Hematopoietic multipotent progenitor cell (in vitro differentiated cells): ENCODE measurements at places on chromosomes 3 and 15. TPM values are rescaled to one million over a fixed set of nuclear protein-coding genes. Genes with fewer than 3 reads are reported as not detected.

DNA sequence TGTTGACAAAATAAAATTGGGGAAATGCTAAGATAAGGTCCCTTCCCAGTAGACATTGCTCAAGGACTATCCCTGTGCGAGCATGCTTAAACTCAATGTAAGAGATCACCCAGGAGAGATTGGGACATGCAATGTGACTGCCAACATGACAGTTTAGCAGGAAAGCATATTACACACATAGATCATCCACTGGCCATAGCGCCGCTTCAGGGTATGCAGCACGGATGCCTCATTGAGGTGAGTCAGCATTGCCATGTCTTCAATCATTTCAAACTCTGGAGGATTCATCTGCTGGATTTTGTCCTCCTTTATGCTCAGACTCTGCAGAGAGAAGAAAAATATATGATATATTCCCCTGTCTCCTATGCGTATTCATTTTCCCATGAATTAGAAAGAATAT is 8.9 kb downstream of the MYH15 start:
- no peak for DNase-seq

DNA sequence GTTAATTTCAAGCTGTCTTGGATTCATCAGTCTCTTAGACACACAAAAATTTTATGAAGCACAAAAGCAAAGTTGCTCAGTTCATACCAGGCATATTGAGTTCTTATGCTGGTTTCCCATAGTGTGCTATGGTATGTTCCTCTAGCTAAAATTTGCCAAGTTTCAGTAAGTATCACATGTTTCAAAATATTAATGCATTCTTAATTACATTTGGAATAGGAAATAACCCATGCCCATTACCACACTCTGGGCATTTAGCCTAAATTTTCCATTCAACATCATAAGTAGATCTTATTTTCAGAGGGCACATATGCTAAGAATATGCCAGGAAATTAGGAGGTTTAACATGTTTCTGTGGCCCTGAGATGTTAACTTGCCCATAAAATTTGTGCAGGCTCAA is 289.9 kb downstream of the SHOX2 start:
- no peak for DNase-seq

- DNase-seq = no peak
Measured at GRCh38 chr3:160577556-160578195, 12.3 kb upstream of the KPNA4 start.

- peak; percentile 10 for DNase-seq
Measured at GRCh38 chr15:72685301-72685924, 569 bp downstream of the HIGD2B start.

DNA sequence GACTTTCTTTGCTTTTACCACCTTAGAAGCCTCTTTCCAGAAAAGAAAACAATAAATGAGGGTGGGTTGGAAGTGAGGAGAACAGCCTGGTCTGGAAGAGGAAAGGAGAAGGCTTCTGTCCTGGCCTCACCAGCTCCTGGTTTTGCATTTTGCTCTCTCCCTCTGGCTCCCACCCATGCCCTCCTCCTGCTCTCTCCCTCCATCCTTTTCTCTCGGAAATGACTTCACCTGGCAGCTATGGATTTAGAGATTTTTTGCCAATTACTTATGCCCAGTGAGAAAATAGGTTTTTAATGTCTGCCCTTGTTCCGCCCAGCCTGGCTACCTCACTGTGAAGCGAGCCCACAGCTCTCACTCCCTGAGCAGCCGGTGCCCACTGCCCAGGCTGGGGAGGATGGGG is 77.9 kb upstream of the NTRK3 start:
- no peak for DNase-seq

GRCh38 chr3:133457465-133458067 is 57.7 kb downstream of the BFSP2 start:
- DNase-seq = no peak

GRCh38 chr15:69403594-69403993 is 10.6 kb upstream of the KIF23 start:
- DNase-seq = no peak

DNA sequence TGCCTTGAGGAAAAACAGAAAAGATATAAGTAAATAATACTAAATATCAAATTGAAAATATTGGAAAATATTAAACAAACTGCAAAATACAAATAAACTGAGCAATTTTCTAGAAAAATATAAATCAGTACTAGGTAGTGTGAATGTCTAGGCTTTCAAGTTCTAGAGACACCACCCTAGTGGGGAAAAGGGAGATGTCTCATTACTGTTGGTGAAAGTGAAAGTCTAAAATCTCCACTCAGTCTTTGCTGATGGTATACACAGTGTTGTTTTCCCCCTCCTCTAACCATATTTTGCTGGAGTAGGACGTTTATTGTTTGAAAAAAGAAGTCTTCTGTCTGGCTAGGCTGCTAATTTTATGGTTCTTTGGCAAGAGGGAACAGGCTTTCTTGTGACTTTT is 1368.9 kb downstream of the OTOL1 start:
- DNase-seq = peak; percentile 1

DNA sequence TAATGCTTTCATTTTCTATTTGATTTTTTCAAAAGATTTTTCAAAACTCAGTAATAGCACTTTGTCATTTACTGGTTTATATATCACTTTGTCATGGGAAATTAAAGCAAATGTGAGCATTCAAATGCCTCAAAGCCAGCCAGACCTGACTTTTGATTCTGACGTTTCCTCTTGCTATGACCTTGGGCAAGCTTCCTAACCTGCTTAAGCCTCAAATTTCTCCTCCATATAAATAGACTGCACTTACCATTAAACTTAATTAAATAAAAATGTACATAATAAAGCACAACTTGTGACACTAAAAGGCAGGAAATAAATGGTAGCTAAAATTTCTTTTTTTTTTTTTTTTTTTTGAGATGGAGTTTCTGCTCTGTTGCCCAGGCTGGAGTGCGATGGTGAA is 19.2 kb downstream of the MCF2L2 start:
- no peak for DNase-seq

DNA sequence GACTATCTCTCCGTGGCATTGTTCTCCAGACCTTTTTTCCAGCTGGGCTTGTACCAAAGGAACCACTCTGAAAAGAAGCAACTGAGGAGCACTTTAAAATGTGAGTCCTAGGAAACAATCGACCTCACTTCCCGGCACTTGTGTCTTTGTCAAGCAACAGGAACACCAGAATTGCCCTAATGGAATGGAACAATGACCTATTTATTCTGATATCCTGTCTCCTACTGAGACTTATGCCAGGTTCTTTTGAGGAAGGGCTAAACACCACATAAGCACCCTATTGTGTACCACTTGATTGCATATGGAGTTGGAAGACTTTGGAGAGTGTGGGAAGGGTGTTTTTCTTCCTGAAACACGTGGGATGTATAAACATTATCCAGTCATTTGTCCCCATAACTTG is 56.8 kb upstream of the TGFBR2 start:
- no peak for DNase-seq

GRCh38 chr3:190426806-190427507 is 22.7 kb downstream of the TMEM207 start:
- no peak for DNase-seq

DNA sequence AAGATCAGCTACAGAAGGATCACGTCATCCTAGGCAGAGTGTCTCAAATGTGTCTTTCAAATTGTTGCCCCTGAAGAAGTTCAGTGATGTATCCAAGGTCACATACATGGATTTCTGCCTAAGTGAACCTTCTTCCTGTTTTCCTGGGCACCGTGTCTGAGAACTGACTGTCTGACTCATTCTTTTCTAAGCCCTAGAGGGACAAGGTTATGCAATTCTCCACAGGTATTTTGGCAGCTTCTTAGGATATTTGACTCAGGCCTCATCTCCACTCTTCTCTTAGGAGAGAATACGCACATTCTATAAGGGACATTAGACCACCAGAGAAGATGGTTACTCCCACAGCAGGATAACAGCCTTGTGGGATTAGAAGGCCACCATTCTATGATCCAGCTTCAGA is 391.9 kb upstream of the THBS1 start:
- no peak for DNase-seq

GRCh38 chr3:155309581-155309980 is 16.1 kb upstream of the STRIT1 start:
- DNase-seq = no peak

- DNase-seq = no peak
Measured at GRCh38 chr15:83320404-83320803, 35.9 kb upstream of the BNC1 start.

- DNase-seq = no peak
Measured at GRCh38 chr15:90711418-90711824, 5.7 kb upstream of the BLM start.

GRCh38 chr3:62839748-62840147 is 35.5 kb downstream of the CADPS start:
- DNase-seq = no peak

- DNase-seq = peak; percentile 73
Measured at GRCh38 chr3:5194801-5195509, 7.4 kb downstream of the EDEM1 start.

DNA sequence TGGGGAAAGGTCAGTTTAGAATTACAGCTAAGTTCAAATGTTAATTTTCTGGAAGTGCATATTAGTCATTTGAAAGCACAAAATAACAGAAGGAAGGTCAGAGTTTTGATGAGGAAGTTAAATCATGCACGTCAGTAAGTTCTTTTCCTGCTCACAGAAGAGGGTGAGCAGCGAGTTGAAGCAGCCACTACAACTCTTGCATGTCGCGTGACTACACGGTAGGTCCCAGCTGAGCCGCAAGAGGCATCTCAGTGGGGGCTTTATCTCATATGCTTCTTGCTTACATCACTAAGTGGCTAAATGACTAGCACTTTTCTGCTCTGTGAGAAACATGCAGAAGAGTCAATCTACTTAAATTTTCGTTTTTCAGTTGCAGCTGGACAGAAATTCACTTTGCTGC is 21.3 kb upstream of the SEC62 start:
- DNase-seq = peak; percentile 84

GRCh38 chr3:196645096-196645495 is 5.6 kb downstream of the NRROS start:
- no peak for DNase-seq

- no peak for DNase-seq
Measured at GRCh38 chr3:168884353-168884903, 779.1 kb downstream of the MECOM start.

- no peak for DNase-seq
Measured at GRCh38 chr3:123372686-123373473, 76.0 kb downstream of the ADCY5 start.

GRCh38 chr15:90151989-90152645 is 49.0 kb upstream of the SEMA4B start:
- DNase-seq = no peak

- no peak for DNase-seq
Measured at GRCh38 chr15:34794590-34795206, 651 bp downstream of the ACTC1 start.

DNA sequence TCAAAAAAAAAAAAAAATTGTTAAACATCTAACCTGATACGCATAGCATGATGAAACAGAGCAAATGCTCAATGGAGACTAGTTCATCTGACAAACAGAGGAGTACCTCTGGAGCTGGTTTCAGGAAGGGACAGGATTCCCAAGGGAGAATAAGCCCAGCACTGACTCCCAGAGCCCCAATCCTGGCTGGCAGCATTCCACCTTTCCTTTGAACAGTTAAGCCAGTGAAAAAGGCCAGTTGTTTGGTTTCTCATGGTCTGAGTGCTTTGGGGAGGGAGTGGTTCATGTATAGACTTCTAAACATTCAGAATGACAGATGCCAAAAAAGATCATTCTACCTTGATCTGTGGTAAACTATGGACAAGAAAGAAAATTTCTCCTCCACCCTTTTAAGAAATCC is 277.9 kb upstream of the RARB start:
- DNase-seq = no peak

Gene LYSMD2
- 30.4 TPM for total RNA-seq

Gene NUP210
- total RNA-seq = 140 TPM

Gene EBLN2
- total RNA-seq = 5.7 TPM

Gene WDR93
- 0.27 TPM for total RNA-seq

Gene IL17RB
- total RNA-seq = under 0.01 TPM

Gene LXN
- 31.0 TPM for total RNA-seq

Gene FAM43A
- total RNA-seq = 15.9 TPM

Gene C3orf49
- total RNA-seq = not detected

Gene HYAL1
- 0.27 TPM for total RNA-seq

Gene RETNLB
- not detected for total RNA-seq
